ENCODE measurements at places on chromosomes 5 and 9. TPM values are rescaled to one million over a fixed set of nuclear protein-coding genes. Genes with fewer than 3 reads are reported as not detected.

Gene SLC4A9
- not detected for total RNA-seq

Gene NDUFA8
- total RNA-seq, result 52.3 TPM

Gene LCN1
- total RNA-seq, result not detected

Gene NR2F1
- total RNA-seq, result 4.3 TPM

Gene MCTP1
- 45.9 TPM for total RNA-seq

Gene NEUROG1
- not detected for total RNA-seq

Gene C5orf52
- not detected for total RNA-seq

DNA sequence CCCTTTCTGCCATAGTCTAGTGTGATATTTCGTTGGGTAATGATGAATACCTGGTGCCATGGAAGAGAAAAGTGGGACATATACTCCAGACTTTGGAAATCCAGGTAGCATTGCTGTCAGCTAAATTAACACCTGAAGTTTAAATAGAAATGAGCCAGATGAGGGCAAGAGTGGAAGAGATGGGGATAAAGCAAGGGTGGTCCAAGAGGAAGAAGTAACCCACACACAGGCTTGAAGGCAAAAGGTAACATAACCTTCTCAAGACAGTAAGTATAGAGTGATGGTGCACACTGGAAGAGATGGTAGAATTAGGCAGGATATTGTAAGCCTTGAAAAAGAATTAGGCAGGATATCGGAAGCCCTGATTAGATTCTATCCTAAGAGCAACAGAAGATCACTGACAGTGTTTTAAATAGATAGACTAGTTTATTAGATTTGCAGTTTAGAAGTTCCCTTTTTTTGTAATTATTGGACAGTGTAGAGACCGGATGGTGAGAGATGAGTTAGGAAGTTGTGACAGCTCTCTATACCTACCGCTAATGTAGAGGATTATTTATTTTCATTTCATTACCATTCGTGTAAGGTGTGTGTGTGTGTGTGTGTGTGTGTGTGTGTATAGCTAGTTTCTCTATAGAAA is 16.8 kb downstream of the ANXA1 start:
- peaks cover 62% of the 10 kb centered on the region for H3K36me3 ChIP-seq
- no peak for DNase-seq
- H3K4me3 ChIP-seq, result no peak overlapping the region
- no peaks in the 10 kb centered on the region for H3K4me1 ChIP-seq

DNA sequence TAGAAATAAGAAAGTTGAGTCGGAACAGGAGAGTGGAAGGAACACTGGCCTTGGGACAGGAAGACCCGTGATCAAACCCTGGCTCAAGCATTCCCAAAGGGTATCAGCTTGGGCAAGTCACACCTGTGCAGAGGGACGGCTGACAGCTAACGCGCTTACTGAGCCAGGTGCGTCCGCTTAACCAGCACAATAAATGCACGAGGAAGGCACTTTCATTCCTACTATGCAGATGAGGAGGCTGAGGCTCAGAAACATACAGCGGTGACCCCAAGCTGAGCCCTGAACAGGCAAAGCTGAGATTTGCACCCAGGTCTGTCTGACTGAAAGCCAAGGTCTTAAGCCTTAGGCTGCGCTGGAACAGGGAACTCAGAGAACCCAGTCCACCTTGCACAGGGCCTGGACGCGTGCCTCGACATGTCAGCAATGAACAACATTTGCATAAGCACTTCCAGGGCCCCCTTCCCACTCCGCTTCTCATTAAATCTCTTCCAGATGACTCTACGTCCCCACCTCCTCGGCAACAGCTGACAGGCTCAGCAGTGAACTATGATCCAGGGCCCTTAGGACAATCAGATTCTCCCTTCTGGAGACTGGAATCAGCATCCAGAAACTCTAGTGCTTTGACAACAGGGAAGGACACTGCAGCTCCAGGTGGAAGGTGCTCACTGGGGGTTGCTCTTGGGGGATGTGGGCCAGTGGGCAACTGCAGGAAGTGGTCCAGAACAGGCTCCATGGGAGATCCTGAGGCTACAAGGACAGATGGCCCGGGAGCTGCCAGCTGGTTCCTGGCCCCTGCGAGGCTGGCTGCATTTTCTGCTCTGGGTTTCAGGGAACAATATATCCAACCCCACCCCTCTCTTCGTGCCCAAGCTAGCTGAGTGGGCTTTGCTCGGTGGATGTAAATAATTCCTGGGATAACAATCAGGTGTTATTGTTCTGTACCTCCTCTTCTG is 35.2 kb downstream of the SH3PXD2B start:
- H3K4me1 ChIP-seq, result peaks cover 40% of the 10 kb centered on the region
- no peak overlapping the region for H3K4me3 ChIP-seq
- H3K27ac ChIP-seq, result peak overlapping the region; percentile 75
- DNase-seq, result no peak
- no peaks in the 10 kb centered on the region for H3K27me3 ChIP-seq

DNA sequence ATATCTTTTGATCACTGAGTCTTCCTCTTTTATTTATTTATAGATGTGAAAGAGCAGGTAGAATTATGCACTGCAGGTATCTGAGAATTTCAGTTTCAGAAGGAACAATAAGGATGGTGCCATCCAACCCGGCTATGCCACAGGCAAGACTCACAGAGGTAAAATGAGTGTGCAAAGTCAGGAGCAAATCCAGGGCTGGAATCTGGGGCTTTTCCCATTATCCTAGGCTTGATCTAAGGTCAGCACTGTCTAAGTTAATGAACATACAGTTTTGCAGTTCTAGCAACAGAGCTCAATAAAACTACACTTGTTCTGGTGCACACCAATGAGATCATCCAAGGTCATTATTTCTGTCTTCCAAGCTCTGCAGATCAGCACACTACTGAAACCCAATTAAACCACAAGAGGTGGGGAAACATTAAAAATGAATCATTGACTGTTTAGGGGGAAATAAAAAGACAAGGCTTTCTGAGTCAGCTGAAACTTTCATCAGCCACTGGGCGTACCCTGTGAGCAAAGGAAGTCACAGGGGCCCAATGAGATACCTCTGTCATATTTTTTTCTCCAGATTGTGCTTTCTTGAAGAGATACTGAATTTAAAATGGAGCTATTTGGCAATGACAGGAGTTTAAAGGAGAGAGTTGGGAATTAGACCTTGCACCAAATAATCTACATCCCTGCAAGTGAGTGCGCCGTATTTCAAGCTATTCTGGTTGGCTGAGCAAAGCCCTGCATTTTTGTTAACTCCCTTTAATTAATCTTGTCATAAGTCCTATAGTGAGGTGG is 662.2 kb upstream of the ZNF608 start:
- DNase-seq, result peak; percentile 95
- H3K4me1 ChIP-seq, result peaks cover 43% of the 10 kb centered on the region
- H3K4me3 ChIP-seq, result no peak overlapping the region
- H3K27me3 ChIP-seq, result no peaks in the 10 kb centered on the region
- no peaks in the 10 kb centered on the region for H3K36me3 ChIP-seq

DNA sequence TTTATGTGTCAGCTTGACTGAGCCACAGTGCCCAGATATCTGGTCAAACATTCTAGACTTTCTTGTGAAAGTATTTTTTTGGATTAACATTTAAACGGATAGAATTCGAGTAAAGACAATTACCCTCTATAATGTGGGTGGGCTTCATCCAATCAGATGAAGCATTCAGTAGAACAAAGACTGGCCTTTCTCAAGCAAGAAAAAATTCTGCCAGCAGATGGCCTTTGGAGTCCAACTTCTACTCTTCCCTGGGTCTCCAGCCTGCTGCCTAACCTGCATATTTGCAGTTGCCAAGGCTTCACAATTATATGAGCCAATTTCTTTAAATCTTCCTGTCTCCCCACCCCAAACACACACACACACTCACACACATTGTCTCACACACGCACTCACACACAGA is 86.4 kb downstream of the MED10 start:
- H3K27ac ChIP-seq, result no peak overlapping the region
- no peak overlapping the region for H3K4me3 ChIP-seq
- no peaks in the 10 kb centered on the region for H3K4me1 ChIP-seq
- no peak for DNase-seq
- no peaks in the 10 kb centered on the region for H3K36me3 ChIP-seq
- no peaks in the 10 kb centered on the region for H3K27me3 ChIP-seq

DNA sequence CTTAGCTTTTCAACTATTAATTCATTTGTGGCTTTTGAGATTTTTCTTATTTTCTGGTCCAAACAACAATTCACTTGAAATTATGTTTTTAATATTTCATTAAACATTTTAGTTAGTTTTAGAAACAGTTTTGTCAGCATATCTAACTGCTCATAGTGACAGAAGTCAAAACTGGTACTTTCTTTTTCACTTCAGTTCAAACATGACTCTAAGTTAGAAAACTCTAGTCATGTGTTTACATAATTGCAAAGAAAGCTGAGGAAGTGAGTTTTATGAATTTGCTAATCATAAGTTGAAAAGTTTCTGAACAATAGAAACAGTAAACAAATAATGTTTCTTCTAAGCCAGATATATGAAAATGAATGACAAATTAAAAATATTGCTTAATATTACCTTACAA is 1931.0 kb downstream of the EFNA5 start:
- no peak for DNase-seq
- no peaks in the 10 kb centered on the region for H3K4me1 ChIP-seq
- no peaks in the 10 kb centered on the region for H3K27me3 ChIP-seq
- H3K36me3 ChIP-seq, result no peaks in the 10 kb centered on the region
- H3K4me3 ChIP-seq, result no peak overlapping the region

DNA sequence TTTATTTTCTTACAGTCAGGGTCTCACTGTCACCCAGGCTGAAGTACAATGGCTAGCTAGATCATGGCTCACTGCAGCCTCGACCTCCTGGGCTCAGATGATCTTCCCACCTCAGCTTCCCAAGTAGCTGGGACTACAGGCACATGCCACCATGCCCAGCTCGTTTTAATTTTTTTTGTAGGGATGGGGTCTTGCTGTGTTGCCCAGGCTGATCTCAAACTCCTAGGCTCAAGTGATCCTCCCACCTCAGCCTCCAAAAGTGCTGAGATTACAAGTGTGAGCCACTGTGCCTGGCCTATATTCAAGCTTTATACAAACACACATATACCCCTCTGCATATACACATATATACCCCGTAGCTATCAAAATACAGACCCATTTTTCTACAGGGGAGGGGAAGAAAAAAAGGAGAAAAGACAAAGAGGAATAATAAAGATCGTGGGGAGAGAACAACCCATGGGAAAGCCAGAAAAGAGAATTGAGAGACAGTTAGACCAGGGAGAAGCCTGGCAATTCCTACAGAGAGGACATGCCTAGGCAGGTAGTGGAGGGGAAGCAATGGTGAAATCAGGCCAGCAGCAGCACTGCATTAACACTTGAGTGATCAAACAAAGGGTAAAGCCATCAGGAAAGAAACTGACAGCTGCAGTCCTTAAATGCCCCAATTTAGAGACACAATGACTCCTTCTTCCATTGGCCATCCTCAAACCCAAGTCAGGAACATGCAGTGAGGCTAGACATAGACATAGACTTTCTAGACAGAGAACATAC is 102.7 kb downstream of the EFNA5 start:
- no peaks in the 10 kb centered on the region for H3K36me3 ChIP-seq
- no peak overlapping the region for H3K4me3 ChIP-seq
- H3K4me1 ChIP-seq, result peaks cover 19% of the 10 kb centered on the region

- no peak overlapping the region for H3K27ac ChIP-seq
- DNase-seq, result peak; percentile 14
- peaks cover 9% of the 10 kb centered on the region for H3K4me1 ChIP-seq
- H3K4me3 ChIP-seq, result no peak overlapping the region
- no peaks in the 10 kb centered on the region for H3K36me3 ChIP-seq
- peaks cover 50% of the 10 kb centered on the region for H3K27me3 ChIP-seq
These were observed 10.2 kb upstream of the TIFAB start for GRCh38 chr5:135462304-135462703.

GRCh38 chr5:65209341-65209740 is 272.4 kb downstream of the ADAMTS6 start:
- peaks cover 26% of the 10 kb centered on the region for H3K36me3 ChIP-seq
- no peaks in the 10 kb centered on the region for H3K27me3 ChIP-seq

DNA sequence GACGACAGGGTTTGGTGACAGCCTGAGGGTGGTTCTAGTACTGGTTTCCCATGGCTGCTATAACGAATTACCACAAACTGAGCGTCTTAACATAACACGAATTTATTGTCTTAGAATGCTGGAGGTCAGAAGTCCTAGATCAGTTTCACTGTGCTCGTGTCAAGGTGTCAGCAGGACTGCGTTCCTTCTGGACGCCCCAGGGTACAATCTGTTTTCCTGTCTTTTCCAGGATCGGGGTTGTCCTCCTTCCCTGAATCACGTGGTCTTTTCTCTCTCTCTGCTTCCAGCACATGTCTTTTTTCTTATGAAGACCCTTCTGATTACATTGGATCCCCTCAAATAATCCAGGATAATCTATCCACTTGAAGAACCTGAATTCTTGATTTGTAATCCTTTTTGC is 291.7 kb upstream of the PANK3 start:
- H3K27me3 ChIP-seq, result no peaks in the 10 kb centered on the region
- H3K4me3 ChIP-seq, result no peak overlapping the region
- H3K36me3 ChIP-seq, result no peaks in the 10 kb centered on the region
- H3K27ac ChIP-seq, result no peak overlapping the region

DNA sequence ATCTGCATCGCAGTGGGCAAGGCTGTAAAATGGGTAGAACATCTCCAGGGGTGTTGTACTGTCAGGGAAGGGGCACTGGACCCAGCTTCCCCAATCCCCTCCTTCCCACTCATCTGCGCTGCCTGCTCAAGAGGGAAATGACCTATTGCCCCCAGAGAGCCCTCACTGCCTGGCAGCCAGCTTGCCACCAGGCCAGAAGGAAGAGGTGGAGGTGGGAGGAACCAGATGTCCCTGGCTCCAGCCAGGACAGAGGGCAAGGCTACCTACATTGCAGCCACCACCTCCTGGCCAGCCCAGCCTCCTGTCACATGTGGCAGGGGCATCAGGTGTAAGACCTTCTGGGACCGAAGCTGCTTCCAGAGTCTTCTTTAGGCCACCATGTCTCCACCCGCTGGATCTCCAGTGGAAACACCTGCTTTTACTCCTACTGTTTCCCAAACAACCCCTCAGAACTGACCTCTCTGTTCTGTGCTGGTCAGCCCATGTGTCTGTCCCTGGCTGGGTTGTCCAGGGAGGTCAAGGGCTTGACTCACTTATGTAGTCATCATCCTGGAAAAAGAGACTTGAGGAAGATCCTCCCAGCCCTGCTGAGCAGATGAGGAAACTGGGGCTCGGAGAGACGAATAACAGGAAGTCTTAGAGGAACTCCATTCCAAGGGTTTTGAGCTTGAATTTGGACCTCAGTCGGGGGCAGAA is 42.3 kb downstream of the JADE2 start:
- H3K36me3 ChIP-seq, result no peaks in the 10 kb centered on the region
- no peak overlapping the region for H3K4me3 ChIP-seq
- DNase-seq, result peak; percentile 46
- H3K27ac ChIP-seq, result no peak overlapping the region
- no peaks in the 10 kb centered on the region for H3K27me3 ChIP-seq
